Fibroblast of gingiva (primary cell): ENCODE measurements at places on chromosomes 2 and 18.

DNA sequence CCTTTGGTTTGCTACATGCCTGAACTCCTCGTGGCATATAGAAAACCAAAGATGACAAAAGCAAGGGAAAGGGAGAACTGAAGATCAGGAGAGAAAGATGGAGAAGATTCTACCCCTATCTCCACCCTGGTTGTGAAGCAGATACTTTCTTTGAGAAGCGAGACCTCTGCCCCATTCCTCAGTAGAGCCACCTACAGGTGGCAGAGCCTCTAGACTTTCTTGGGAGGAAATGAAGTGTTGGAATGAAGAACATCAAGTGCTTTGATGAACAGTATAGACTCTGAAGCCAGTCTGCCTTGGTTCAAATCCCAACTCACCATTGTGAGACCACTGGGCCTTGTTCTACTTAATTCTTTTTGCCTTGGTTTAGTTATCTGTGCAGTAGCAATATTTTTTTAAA lies 348.8 kb upstream of the ETAA1 start:
- DNase-seq, result no peak

DNA sequence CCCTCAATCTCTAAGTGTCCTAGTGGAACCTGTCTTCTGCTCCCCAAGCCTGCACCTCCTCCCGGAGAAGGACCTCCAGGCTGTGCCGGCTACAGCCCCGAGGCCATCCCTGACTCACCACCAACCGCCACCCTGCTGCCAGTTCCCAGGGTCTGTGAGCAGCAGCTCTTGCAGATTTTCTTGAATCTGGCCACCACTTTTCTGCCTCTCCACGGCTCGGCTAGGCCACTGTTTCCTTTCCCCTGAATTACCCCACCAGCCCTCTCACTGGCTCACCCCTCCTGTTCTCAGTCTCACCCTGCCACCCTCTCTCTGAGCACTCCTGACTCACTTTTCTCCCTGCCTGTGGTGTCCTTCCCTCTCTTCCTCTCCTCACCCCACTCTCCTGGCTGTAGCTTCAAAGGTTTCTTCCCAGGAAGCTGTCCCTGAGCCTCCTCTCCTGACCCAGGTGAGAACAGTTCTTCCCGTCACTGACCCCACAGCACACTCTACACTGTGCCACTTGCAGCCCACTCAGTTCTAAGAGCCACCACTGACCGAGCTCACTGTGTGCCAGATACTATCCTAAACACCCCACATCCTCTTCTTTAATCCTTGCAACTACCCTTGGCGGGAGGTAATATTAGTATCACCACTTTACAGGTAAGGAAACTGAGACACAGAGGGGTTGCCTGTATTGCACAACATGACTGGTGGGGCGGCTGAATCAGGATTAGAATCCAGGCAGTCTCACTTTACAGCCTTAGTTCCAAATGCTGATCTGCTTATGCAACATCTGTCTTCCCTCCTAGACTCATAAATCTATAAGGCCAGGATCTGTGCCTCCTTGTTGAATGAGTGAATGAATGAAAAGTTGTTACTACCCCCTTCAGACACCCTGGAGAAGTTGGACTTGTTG lies 111.6 kb downstream of the SMAD7 start:
- peak; percentile 62 for DNase-seq

DNA sequence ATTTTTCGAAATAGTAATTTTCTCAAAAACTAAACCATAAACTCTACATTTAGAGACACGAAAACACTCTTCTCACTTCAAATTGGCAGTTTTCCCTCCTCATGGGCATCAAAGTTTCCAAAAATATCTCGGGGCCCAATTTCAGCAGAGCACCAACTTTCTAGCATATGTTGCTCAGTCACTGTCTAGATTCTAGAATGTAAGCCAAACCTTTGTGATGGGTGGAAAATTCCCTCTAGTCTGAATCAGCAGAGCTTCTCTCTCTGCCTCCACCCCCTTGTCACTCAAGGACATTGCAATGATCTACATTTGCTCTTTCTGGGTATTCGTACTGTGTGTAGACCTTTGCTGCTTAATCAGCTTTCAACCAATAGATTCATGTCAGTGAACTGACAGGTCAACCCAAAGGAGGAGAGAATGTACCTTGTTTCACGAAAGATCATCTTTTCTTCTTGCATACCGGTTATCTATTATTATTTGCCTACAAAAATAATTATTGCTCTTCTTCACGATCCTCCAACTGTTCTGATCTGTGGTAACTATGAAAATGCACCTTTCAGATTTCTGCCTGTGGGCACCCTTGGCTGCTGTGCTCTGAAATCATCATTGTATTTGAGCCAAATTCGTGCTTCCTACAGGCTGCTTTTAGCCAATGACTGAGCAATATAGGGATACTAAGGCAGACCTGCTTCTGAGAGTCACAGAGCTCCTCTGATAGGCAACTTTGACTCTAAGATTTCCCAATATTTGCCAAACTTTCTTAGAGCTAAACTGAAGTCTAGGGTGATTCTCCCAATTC lies 38.7 kb upstream of the GLS start:
- peak; percentile 54 for DNase-seq

DNA sequence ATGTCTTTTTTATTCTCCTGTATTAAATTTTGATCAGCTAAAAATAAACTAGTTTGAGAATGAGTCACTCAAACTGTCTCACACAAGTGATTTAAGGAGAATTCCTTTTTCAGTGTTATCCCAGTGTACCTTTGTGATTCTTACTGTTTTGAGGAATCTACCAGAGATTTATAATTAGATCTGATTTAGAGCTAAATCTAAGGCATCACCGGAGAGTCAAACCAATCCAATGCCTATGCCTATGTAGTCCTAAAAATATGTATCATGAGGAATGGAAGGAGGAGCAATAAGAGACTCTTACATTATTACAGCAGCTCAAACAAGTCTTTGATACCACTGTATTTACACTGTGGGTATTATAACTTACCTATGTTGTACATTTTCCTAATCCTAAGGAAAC lies 63.4 kb upstream of the CYP20A1 start:
- DNase-seq, result no peak

DNA sequence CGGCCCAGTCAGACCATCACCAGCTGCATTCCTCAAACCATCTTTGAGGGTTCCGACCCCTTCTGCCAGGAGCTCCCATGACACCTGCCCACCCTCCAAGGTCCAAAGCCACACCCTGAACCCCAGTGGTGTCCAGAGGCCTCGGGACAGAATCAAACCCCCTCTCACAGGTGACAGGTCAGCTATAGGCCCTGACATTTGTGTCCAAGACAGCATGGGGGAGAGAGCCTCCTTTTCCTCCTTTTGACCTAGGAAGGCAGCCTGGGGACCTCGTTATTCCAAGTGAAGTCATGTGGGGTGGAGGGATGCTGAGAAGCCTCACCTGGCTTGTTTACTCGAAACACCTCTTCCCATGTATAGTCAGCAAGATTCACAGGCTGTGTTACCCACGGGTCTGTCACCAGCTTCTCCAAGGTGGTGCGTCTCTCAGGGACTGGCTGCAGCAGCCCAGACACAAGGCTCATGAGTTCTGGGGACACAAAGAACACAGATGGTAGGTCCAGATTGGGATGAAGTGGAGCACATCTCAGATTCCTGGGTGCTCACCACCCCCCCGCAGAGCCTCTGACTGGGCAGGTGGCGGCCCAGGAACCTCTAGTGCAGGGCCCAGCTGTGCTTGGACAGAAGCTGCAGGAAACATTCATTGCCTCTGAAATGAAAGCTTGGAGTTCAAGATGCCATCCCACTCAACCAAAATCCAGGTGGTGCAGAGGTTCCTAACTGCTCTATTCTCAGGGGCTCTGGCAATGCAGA lies 5.1 kb upstream of the MTERF4 start:
- DNase-seq, result no peak
